ENCODE measurements at places on chromosomes 12 and 14.
A peak's percentile ranks its signal among the peaks of the same experiment; 100 is the strongest.

DNA sequence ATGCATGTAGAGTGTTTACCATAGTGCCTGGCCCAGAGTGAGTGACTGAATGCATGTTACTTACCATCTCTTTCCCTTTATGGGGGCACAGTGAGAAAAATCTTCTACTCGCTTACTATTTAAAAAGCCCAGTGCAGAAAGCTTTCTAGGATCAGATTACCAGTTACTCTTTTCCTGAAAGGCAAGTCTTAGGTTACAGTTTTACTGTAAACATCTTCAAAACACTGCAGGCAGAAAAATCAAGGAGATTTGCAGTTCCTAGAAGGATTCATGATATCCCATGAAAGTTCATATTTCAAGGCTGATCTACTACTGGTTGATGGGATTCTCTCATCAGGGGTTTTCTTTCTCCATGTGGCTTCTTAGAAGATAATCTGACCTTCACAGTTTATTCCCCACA is 29.3 kb upstream of the DAAM1 start:
- DNase-seq = no peak

DNA sequence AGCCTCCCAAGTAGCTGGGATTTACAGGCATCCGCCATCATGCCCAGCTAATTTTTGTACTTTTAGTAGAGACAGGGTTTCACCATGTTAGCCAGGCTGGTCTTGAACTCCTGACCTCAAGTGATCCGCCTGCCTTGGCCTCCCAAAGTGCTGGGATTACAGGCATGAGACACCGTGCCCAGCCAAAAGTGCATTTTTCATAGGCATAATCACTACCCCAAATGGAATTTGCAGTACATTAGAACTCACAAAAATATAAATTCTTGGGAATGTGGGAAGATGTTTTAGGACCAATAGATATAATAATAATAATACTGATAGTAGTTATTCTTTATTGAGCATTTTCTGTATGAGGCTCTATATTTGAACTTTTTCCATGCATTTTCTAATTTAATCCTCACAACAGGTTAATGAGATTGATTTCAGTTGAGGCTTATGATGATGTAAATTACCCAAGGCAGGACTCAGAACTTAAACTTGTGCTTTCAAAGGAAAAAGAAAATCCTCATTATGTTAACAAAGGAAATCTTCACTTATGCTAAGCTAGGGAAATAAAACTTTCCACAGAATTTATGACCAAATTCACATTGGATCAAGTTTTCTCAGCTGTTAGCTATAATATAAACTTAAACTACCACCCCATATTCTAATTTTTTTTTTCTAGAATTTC is 121.6 kb downstream of the SRGAP1 start:
- DNase-seq = no peak

DNA sequence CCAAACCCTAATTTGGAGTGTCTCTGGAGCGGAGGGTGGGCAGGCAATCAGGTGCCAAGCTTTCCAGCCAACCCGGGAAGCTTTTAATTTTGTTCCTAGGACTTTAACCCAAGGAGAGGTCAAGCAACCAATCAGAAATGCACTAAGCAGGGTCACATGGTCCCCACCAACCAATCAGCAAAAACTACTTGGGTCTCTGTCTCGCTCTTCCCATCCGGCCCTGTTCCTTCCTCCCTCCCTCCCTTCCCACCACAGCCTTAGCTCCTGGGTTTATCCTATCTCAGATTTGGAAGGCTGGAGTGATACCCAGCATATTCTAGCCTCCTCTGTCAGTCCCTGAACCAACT is 7.3 kb downstream of the HOXC5 start:
- DNase-seq = no peak

DNA sequence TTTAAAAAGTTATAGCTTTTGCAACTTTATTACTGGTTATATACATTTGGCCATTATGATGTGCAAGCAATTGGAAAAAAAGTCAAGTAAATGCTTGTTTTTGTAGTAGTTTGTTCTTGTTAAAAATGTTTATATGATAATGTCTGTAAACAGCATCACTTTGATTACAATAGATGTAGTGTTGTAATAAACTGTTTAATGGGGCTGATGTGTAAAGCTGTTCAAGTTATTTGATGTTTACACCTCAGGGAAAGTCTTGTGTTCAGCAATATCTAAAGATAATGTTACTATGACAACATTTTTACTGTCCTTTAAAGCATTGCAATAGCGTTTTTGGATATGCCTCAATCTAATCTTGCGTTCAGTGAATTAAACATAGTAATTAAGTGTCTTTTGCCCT is 30.4 kb downstream of the CPSF6 start:
- no peak for DNase-seq

DNA sequence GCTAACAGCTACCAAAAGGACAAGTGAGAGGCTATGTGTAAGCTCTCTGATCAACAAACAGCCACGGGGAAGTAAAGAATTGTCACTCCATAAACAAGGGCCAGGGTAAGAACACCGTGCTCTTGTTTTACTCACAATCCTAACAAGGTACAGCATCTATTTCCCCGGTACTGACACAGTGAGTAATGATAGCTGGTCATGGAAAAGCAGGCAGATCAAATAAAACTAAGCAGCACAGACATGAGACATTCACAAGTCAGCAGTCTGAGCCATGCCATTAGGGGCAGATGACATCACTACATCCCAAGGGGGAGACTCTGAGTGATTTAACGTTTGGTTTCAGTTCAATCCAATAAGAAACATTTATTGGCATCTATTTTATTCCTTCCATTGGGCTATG is 54.4 kb downstream of the ARL6IP4 start:
- DNase-seq = peak; percentile 32

DNA sequence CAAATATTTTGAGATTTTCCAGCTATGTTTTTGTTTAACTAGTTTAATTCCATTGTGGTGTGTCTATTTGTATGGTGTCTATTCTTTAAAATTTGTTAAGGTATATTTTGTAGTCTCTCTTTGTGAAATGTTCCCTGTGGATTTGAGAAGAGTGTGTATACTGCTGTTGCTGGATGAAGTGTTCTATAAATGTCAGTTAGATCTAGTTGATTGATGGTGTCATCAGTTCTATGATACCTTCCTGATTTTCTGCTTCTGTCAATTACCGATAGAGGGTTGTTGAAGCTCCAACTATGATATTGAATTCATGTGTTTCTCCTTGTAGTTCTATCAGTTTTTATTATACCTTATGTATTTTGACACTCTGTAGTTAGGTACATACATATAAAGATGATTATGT is 53.1 kb downstream of the FUT8 start:
- no peak for DNase-seq

DNA sequence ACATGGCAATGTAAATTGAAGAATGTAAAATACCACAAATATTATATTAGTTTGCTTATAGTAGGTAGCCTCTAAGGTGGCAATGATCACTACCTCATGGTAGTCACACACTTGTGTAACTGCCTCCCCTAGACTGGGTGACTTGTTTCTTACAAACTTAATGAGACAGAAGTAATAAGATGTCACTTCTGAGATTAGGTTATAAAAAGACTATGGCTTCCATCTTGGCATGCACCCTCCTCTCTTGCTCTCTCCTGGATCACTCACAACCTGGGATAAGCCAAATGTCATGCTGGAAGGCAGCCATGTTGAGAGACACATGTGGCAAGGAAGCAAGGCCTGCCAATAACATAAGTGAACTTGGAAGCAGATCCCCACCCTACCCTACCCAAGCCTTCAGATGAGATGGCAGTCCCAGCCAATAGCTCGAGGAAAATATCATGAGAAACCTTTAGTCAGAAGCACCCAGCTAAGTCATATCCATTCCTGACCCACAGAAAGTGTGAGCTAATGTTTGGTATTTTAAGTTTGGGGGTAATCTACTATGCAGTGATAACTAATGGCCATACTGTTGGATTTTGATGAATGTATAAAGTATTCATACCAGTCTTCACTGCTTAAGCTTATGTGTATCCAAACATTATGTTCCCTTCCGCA is 43.3 kb downstream of the PPP1R12A start:
- no peak for DNase-seq

DNA sequence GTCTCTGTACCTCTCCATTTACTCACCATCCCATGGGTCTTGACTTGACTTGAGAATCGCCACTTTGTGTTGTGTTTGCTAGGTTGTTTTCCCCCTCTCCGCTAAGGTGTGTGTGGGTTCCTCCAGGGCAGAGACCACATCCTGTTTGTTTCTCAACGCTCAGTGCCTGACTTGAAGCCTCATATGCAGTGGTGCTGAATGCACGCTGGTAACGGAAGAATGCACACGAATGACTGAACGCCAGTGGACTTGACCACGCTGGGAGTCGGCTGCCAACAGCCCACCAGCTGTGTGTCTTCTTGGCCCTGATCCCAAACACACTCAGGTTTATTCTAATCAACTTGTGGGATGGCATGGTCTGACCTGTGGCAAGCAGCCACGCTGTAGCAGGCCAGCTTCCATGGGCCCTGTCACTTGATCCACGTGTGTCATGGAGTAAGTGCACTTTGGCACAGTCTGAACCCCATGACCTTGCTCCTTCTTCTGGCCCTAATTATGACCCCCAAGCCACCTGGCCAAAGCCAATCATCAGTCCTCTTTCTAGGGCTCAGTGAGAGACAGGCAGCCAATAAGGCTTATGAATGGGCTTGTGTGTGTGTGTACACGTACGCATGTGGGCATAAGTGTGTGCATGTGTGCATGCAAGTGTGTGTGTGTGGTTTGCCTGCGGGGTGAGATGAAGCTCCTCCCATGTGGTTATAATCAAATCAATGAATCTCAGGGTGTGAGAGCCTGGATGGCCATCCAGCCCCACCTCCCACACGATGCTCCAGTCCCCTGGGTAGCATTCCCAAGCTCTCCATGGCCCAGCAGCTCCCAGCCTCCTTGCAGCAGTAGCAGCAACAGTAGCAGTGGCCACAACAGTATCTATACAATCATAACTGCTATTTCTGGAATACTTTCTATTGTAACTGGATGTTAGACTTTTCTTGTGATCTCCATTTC is 6.4 kb upstream of the TC2N start:
- DNase-seq = no peak

DNA sequence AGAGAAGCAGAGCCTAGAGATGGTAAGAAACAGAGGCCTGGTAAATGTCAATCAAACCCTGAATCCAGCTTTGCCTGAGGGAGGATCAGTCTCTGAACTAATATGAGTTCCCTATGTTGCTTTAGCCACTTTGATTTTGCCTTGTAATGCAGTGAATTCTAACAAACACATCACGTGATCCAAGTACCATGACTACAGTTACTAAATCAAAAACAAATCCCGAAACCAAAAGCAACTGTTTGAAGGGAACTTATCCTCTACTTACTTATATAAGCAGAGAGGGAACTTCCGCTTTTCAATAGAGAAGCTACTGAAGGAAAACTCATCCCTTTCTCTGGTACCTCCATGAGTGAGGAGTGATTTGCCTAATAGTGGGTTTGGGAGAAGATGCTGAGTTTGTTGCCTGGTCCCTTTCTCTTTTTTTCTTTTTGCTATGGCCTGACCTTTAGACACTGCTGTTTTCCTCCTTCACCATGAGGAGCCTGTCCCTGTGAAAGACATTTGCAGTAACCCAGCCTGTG is 7.7 kb upstream of the PPTC7 start:
- DNase-seq = peak; percentile 98

DNA sequence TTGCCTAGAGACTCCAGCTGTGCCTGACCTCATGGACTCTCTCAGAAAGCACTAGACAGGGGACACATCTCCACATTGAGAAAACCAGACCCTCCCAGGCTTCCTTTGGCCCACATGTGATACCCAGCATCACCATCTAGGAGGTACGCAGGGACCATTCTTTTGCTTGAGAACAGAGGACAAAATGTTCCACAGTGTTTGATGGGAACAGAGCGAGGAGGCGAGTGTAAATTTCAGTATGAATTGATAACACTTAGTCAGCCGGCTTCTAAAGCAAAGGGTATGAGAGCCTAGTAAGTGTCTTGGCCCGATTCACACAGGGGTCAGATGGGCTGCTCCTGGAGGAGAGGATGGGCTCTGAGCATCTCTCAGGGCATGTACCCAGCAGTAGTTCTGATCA is 1052.4 kb downstream of the BCL11B start:
- no peak for DNase-seq

DNA sequence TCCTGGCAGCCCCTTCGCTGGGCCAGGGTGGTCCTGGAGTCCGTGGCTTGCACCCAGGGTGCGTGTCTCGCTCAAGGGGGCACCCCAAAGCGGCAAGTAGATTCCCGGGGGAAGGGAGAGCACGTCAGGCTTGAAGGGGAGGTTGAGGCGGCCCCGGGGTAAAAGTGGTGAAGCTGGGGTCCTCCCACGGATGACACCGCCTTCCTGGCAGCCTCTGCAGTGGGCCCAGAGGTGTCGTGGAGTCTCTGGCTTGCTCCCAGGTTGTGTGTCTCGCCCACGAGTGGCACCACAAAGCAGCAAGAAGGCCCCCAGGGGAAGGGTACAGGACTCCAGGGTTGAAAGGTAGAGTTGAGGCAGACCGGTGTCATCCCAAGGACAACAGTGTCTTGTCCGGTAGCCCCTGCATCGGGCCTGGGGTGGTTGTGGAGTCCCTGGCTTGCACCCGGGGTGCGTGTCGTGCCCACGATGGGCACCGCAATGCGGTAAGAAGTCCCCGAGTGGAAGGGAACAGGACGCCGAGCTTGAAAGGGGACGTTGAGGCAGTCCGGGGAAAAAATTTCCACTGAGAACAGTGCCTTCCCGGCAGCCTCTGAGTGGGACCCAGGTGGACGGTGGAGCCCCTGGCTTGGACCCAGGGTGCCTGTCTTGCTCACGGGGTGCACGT is 158.0 kb upstream of the ALG10B start:
- DNase-seq = no peak

GRCh38 chr12:19144985-19145384 is 15.5 kb downstream of the PLEKHA5 start:
- DNase-seq = no peak

- no peak for DNase-seq
Observed at GRCh38 chr12:97168804-97169203, 261.7 kb downstream of the NEDD1 start.

GRCh38 chr14:50931559-50931958 is 12.7 kb downstream of the PYGL start:
- DNase-seq = no peak

- peak; percentile 71 for DNase-seq
Observed at GRCh38 chr14:58488550-58488949, 61.0 kb downstream of the KIAA0586 start.

DNA sequence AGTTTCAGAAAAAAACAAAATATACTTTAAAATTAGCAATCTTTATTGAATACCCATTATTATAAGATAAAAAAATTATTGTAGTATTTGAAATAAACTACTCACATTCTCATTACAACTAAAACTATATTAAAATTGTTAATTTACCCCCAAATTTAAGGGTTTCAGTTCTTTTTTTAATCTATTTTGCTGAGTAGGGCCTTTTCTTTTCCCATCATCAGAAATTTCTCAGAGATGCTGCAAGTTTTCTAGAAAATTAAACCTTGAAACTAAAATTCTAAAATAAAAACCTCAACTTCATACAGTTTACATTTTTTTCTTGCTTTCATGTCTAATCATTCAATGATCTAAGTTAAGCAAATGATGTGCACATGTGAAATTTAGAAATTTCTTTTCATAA is 10.1 kb downstream of the ARMH4 start:
- no peak for DNase-seq

GRCh38 chr14:77407158-77407557 is 16.2 kb downstream of the NOXRED1 start:
- DNase-seq = peak; percentile 41

GRCh38 chr12:44357494-44357893 is 518.6 kb downstream of the NELL2 start:
- no peak for DNase-seq

Measured in suppressor macrophage treated with lipopolysaccharide for 4 hours (primary cell).